ENCODE measurements at places on chromosomes 2 and 18. TPM values are rescaled to one million over a fixed set of nuclear protein-coding genes. Genes with fewer than 3 reads are reported as not detected.

DNA sequence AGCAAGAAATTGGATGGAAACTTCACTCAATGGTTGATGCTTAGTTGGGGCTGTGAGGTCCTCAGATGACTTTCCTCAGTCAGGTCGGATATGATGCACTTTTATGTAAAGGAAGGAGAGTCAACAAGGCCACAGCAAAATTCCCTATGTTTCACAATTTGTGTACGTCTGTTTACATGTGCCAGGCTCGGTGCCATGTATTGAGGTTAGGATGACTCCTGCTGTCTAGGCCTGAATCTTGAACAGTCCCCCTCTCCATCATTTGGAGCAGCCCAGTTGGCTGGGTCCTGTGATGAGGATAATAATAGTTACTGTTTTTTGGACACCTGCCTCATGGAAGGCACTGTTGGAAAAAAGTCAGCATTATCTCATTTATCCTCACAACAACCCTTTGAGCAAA, 43.1 kb downstream of the VSNL1 start:
- no peak for DNase-seq

DNA sequence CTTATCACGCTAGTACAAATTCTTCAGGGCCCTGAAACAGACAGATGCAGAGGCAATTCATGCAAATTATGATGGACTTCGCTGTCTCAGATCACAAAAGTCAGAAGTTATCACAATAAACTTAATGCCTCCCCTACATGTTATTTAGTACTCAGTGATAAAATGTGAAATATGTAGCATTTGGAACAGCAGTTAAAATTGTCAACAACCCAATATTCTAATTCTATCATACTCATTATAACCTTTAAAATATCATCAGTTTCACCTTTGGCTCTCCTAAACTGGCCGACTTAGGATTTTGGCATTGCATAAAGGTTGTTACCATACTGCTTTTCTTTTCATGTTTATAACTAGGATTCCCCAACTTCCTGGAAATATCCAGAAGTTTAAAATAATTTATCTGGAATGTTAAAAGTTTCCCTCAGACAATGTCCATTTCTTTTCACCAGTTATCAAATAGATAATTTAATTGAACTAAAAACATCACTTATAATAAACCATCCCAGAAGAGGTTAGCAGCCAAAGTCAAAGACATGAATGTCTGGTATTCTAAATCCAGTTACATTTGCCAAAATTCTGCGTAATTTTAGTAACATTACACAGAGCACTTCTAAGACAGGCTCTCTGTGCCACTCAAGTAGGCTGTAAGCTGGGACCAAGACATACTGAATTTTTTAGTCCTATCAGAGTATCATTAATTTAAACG, 239.8 kb downstream of the RBM43 start:
- DNase-seq: no peak

ST8SIA5 gene
- polyA plus RNA-seq: 0.50 TPM

GRCh38 chr2:94872676-94873361, 1.6 kb downstream of the TEKT4 start:
- DNase-seq: no peak

DNA sequence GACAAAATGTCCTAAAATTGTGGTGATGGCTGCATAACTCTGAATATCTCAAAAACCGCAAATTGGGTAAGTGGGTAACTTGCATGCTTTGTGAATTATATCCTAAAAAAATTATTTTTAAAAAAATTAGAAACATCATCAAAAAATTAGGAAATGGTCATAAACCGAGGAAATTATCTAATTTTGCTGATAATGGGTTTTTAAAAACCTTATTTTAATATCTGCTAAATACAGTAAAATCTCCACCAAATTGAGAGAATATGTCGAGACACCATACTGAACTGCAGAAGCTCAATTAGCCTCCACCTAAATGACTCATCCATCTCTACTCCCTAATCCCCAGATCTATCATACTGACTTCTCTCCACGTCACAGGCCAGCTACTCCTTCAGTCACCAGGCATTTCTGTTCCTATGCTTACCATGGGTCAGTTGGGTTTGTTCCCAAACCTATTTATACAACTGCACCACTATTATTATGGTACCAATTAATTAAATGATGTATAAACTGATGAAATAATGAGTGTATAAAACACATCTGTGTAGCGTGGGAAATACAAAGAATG, 36.1 kb downstream of the SPIRE1 start:
- DNase-seq: no peak

ADD2 gene
- 6.3 TPM for polyA plus RNA-seq

DNA sequence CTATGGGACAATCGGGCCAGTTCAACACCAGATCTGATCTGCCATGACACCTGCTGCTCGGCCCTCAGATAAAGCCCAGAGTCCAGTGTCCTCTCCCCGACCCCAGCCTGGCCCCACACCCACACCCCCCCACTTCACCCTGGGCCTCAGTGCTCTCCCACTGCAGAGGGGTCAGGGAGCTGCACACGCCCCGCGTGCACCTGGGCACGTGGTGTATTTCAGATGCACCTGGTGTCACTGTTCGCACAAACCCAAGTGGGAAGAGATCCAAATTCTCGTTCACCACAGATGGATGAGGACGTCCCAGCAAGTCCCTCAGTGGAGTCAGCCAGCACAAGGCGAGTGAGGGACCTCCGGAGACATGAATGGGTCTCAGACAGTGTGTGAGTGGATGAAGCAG, 161.3 kb downstream of the RTP5 start:
- DNase-seq: no peak

PROKR1 gene
- polyA plus RNA-seq: 1.1 TPM

IL36A gene
- not detected for polyA plus RNA-seq

GRCh38 chr18:26981360-26982082, 116.0 kb upstream of the AQP4 start:
- DNase-seq: no peak

UPP2 gene
- 10.0 TPM for polyA plus RNA-seq

DNA sequence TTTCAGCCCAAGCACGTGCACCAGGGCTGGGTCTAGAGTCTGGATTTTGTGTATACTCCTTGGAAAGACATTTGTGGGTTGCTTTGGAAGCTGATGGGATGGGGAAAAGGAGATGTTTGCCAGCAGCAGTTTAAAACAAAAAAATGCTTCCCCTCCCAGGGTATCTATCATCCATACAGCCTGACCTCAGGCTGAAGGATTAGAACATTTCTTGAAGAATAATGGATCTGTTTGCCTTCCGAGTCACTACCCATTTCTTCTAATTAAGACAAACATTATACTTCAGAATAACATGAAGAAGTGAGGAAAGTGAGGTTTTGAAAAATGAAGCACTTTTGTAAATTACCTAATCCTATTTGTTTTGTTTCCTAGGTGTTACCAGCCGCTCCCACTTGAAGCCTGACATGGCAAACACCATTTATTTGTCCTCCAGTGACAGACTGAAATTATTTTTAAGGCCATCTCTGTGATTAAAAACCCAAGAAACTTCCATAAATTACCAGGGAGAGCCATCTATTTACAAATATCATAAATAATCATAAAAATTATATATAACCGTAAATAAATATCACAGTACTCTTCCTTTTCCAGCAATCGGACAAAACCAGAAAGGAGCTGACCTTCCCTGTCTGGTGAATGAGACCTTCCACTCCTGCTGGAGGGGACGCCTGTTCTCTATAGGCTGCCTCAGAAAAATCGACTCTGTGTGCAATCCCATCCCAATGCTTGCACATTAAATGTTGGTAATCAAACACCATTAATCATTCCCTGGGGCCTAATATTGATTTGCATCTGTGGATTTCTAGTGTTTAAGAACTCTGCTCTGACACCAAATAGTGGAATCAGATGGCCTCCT, 106.8 kb downstream of the C1D start:
- no peak for DNase-seq

DNA sequence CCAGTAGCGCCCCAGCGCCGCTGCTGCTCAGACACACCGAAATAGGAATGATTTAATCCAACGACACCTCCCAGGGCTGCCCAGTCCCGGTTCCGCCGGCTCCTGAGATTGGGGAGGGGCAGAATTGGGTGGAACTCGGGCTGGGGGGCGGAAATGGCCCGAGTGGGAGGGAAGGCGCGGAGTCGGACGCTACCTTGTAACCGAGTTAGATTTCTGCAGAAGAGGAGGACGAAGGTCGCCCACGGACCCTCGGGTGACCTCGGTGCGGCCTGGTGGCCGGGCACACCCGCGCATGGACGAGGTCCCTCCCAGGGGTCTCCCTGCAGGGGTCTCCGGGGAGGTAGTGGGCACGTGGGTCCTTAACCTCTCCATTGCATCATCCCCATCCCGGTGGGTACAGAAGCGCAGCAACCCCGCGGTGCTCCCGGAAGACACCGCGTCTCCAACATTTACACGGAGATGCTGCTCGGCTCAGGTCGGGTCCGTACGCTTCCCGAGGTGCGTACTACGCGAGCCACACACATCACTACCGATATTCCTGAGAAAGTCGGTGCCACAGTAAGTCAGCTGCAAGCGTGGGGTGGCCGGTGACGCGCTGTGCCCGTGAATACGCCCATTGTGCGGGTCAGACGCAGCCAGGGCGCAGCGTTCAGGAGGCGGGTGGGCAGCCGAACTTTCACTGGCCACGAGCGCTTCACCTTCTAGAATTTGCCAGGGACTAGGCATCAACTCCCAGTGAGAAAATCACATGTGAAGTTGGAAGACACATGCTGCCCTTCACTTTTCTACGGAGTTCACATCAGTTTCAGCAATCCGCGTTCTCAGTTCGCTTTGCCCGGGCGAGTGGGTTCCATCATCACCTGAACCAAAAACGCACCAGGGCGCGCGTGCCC, 3.0 kb downstream of the ZNF516 start:
- no peak for DNase-seq

RAB31 gene
- 29.3 TPM for polyA plus RNA-seq

DNA sequence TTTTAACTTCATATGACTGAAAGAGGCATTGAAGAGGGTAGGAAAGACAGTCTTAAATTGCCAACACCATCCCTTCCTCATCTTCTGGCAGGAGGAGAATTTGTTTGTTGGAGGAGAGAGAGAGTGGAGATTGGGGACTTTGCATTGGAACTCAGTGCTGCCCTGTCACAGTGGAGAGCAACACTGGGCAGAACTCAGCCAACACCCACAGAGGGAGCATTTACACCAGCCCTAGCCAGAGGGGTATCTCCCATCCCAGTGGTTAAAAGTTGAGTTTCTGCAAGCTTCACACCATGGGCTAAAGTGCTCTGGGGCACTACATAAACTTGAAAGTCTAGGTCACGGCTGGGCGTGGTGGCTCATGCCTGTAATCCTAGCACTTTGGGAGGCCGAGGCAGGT, 174.1 kb downstream of the ANKRD30B start:
- DNase-seq: no peak

DNA sequence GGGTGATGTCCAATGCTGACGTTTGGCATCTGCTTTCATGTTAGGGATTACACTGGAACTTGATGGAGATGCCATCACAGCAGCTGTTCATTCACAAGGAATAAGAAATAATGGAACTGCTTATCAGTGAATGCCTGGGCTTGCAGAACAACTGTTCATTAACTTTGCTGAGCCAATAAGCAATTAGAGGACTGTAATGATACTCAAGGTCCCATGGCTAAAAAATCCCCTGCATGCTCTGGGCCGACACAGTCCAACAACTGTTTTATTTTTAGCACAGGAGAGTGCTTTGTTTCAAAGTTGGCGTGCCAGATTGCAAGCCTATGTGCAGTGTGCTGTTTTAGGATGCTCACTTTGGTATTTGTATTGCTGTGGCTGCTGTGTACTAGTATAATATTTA, 408.0 kb upstream of the RGPD4 start:
- no peak for DNase-seq

IL36RN gene
- polyA plus RNA-seq: not detected

GRCh38 chr18:5746844-5747243, 148.5 kb downstream of the TMEM200C start:
- DNase-seq: no peak

- DNase-seq: no peak
These were observed 95.5 kb upstream of the TTC27 start for GRCh38 chr2:32532341-32532740.

GRCh38 chr2:178391701-178392100, 59.3 kb downstream of the PRKRA start:
- no peak for DNase-seq

MOGAT1 gene
- polyA plus RNA-seq: not detected

ERFE gene
- polyA plus RNA-seq: 0.70 TPM

- no peak for DNase-seq
These were observed 6.1 kb downstream of the ARPC2 start for GRCh38 chr2:218223046-218223445.

NTSR2 gene
- not detected for polyA plus RNA-seq

DNA sequence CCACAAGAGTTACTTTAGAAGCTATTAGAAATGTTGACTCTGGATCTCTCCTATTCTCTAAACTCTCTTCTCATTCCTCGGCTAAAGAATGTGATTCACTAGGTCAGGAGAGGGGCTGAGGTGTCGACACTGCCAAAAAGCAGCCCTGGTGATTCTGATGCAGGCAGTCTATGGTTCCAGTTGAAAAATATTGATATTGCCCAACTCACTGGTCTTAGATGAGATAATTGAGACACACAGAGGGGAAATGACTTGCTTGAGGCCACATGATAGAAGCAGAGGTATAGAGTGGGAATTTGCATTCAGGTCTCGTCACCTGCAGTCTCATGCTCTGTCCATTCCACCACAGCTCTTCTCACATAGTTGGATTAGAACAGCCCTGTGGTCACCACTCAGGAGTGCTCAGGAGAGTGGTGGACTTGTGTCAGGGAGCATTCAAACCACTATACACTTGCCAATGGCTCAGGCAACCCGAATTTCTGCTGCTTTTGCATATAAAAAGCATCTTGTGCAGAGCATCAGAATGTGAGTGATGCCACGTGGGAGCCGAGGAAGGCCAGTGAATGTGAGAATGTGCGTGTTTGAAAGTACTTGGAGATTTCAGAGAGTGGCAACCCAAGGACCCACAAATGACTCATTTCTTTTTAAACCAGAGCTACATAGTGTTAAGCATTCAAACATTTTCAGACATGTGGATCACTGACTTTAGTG, 65.1 kb upstream of the CTLA4 start:
- DNase-seq: no peak

GRCh38 chr18:46350598-46351159, 246.5 kb downstream of the HAUS1 start:
- no peak for DNase-seq

- DNase-seq: no peak
These were observed 50.8 kb downstream of the WIPF1 start for GRCh38 chr2:174546519-174547506.

DNA sequence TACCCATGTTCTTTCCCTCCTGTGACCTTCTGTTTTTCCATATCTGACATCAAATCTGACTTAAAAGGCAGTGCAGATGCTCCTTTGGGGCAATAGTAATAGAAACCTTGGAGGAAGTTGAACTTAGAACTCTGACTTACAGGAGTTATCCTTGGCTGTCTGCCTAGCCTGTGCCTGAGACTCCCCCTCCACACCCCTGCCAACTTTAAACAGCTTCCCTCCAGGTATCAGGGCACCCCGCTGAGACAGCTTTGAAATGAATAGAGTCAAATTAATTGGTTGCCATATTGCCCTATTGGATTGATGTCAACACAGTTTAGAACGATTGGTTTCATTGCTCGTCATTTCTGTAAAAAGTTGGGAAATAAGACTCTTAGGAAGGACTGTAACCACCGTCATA, 322.0 kb downstream of the PRKCE start:
- no peak for DNase-seq

GRCh38 chr2:122100346-122100745, 344.9 kb downstream of the TSN start:
- DNase-seq: no peak
